ENCODE measurements at places on chromosomes 11 and 22. TPM values are rescaled to one million over a fixed set of nuclear protein-coding genes. Genes with fewer than 3 reads are reported as not detected.
A peak's percentile ranks its signal among the peaks of the same experiment; 100 is the strongest.

The MMP7 gene
- total RNA-seq, result not detected

The MRPL11 gene
- 72.4 TPM for total RNA-seq

GRCh38 chr22:36641902-36642640, 61.5 kb downstream of the CACNG2 start:
- H3K27me3 ChIP-seq, result peaks cover 11% of the 10 kb centered on the region
- no peak overlapping the region for H3K4me3 ChIP-seq
- no peaks in the 10 kb centered on the region for H3K36me3 ChIP-seq
- no peak for DNase-seq
- H3K4me1 ChIP-seq, result no peaks in the 10 kb centered on the region

DNA sequence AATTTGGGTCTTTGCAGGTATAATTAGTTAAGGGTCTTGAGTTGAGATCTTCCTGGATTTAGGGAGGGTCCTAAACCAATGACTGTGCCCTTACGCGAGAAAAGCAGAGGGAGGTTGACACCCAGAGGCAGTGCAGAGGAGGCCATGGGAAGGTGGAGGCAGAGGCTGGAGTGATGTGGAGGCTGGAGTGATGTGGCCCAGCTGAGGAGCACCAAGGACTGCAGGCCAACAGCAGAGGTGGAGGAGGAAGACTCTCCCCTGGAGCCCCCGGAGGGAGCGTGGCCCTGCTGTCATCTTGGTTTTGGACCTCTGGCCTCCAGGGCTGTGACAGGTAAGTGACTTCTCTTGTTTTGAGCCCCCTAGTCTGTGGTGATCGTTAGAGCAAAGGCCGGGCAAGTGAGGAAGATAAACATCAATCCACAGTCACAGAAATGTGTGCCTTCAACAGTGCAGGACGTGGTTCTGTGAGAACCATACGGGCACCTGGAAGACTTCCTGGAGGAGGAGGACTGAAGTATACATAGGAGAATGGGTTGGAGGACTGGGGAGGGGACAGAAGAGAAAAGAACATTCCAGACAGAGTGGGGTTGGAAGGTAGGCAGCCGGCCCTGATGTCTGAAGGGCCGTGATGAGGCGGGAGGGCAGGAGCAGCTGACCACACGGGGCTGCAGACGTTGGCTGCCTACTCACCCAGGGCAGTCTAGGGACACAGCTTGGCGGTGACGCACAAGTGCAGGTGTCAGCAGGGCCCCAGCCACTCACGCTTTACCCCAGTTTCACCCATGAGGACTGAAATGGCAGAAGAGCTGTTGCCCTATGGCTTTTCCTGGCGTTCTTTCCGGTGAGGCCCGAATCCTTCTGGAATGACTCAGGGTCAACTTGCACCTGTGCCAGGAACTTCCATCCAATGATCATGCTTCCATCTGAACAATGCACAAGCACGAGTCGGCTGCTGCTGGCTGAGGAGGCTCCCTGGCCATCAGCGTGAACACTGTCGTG, 270.2 kb downstream of the CTTN start:
- H3K4me3 ChIP-seq, result no peak overlapping the region
- no peaks in the 10 kb centered on the region for H3K4me1 ChIP-seq
- H3K36me3 ChIP-seq, result no peaks in the 10 kb centered on the region
- no peak for DNase-seq
- no peak overlapping the region for H3K27ac ChIP-seq
- H3K27me3 ChIP-seq, result peaks cover 4% of the 10 kb centered on the region

- H3K4me1 ChIP-seq, result peaks cover 4% of the 10 kb centered on the region
- no peak overlapping the region for H3K27ac ChIP-seq
- peak overlapping the region; percentile 40 for H3K4me3 ChIP-seq
- peak; percentile 14 for DNase-seq
- peaks cover 9% of the 10 kb centered on the region for H3K27me3 ChIP-seq
- H3K36me3 ChIP-seq, result no peaks in the 10 kb centered on the region
Observed at GRCh38 chr22:20267441-20268278, 458 bp downstream of the RTN4R start.

- peaks cover 29% of the 10 kb centered on the region for H3K36me3 ChIP-seq
- no peak for DNase-seq
- peak overlapping the region; percentile 93 for H3K27ac ChIP-seq
- peaks cover under 1% of the 10 kb centered on the region for H3K27me3 ChIP-seq
- peak overlapping the region; percentile 82 for H3K4me3 ChIP-seq
- peaks cover 55% of the 10 kb centered on the region for H3K4me1 ChIP-seq
Observed at GRCh38 chr22:17085277-17086181, 729 bp downstream of the IL17RA start.

The CCDC157 gene
- total RNA-seq, result 3.5 TPM

DNA sequence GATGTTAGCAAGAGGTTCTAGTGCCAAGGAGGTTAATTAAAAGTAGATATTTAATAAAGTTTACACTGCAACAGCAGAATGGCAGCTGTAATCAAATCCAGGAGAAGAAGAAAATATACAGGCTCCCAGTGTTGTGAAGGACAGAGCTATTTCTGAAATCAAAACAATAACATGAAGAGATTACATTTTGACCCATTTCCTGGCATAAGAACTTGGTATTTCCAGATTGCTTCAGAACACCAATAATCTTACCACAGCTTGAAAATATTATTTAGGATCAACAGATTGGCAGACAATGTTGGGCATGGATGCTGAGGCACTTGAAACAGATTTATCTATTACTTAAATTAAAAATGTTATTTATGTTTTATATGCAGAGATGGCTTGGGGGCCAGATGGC, 692.5 kb downstream of the KCNA4 start:
- no peak overlapping the region for H3K4me3 ChIP-seq
- H3K27ac ChIP-seq, result no peak overlapping the region
- H3K27me3 ChIP-seq, result no peaks in the 10 kb centered on the region
- no peaks in the 10 kb centered on the region for H3K4me1 ChIP-seq

DNA sequence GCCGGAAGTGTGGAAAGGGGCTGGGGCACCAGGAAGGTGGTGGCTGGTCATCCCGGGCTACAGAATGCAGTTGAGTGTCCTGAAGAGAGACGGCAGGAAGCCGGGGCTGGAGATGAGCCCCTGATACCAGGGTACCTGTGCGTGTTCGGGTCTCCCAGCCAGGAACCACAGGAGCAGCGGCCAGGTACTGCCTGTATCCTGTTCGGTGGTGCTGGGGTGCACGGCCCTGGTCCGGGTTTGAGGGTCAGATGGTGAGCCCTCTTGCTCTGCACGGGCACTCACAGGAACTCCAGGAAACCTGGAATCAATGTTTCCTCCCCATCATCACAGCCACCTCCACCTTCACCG, 253.1 kb upstream of the B3GAT1 start:
- H3K4me1 ChIP-seq, result no peaks in the 10 kb centered on the region
- H3K36me3 ChIP-seq, result no peaks in the 10 kb centered on the region
- H3K27me3 ChIP-seq, result no peaks in the 10 kb centered on the region
- no peak overlapping the region for H3K4me3 ChIP-seq

DNA sequence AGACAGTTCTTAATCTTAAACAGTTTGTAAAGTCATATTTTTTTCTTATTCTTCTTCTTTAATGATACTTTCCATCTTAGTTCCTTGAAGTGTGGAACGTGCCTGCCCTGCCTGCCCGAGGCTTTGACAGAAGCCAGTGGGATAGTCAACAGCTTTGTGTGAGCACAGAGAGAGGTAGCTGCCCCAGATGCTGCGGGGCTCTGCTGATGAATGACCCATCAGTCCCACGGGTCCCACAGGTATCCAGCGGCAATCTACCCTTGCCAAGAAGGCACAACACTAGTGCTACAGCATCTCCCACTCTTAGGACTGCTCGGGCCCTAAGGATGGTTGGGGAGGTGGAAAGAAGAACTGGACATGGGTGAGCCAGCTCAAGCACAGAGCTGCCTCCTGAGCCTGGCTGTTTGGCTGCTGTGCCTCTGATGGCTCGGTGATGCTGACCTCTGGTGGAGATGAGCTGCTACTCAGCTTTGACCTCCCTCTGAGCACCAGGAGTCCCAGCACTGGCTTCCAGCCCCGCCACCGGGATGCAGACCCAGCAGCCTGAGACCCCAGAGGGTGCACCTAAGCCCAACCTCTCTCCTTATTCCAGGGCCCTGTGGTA, 11.8 kb upstream of the APLNR start:
- peaks cover 16% of the 10 kb centered on the region for H3K27me3 ChIP-seq
- H3K27ac ChIP-seq, result no peak overlapping the region
- H3K36me3 ChIP-seq, result no peaks in the 10 kb centered on the region
- DNase-seq, result peak; percentile 15
- H3K4me3 ChIP-seq, result no peak overlapping the region

GRCh38 chr11:108852701-108853100, 187.8 kb downstream of the DDX10 start:
- peaks cover 32% of the 10 kb centered on the region for H3K4me1 ChIP-seq
- H3K4me3 ChIP-seq, result no peak overlapping the region
- H3K36me3 ChIP-seq, result peaks cover 7% of the 10 kb centered on the region
- H3K27me3 ChIP-seq, result no peaks in the 10 kb centered on the region

- H3K27ac ChIP-seq, result no peak overlapping the region
- H3K27me3 ChIP-seq, result peaks cover 34% of the 10 kb centered on the region
- H3K4me1 ChIP-seq, result no peaks in the 10 kb centered on the region
- no peak for DNase-seq
Observed at GRCh38 chr11:116503216-116504160, 269.3 kb downstream of the BUD13 start.

The HSPB2 gene
- total RNA-seq, result not detected

DNA sequence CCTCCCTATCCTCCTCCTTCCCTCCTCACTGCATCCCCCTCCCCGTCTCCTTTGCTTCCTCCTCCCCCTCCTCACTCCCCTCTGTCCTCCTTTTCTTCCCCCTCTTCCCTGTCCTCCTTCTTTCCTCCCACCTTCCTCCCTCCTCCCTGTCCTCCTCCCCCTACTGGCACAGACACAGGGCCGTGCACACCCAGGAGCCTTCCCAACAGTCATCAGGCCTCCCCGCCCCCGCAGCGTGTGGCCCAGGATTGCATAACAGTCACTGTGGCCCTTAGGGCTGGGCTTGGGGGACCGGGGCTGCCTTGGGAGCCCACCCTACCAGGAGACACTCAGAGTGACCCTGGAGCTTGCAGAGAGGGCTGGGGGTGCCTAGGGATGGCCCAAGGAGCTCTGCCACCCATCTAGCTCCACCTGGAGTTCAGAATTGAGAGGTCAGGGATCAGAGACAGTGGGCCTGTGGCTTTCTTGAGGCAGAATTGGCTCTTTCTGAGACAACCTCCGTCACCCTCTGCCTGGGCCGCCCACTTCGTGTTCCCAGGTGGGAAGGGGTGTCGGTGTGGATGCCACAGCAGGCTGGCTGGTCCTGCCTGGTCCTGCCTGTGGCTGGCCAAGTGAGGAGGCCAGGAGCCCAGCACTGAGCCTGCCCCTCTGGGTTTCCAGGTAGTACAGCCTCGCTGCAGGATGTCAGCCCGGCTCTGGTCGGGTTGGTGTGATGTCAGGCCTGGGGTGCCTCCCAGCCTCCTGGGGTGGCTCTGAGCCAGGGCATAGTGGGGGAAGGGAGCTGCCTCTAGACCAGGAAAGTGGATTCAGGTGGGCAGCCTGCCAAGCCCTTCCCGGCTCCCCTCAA, 1.6 kb downstream of the SPI1 start:
- H3K4me3 ChIP-seq, result no peak overlapping the region
- H3K27ac ChIP-seq, result no peak overlapping the region
- no peaks in the 10 kb centered on the region for H3K27me3 ChIP-seq
- H3K4me1 ChIP-seq, result peaks cover 6% of the 10 kb centered on the region
- no peak for DNase-seq
- no peaks in the 10 kb centered on the region for H3K36me3 ChIP-seq

GRCh38 chr22:38418589-38418988, 36.4 kb downstream of the KCNJ4 start:
- no peaks in the 10 kb centered on the region for H3K4me1 ChIP-seq
- no peaks in the 10 kb centered on the region for H3K36me3 ChIP-seq
- DNase-seq, result no peak

GRCh38 chr11:128505449-128506065, 81.8 kb downstream of the ETS1 start:
- H3K27me3 ChIP-seq, result no peaks in the 10 kb centered on the region
- H3K4me1 ChIP-seq, result peaks cover 97% of the 10 kb centered on the region
- H3K36me3 ChIP-seq, result peaks cover 93% of the 10 kb centered on the region
- H3K4me3 ChIP-seq, result peak overlapping the region; percentile 71
- peak overlapping the region; percentile 89 for H3K27ac ChIP-seq

The RASSF10 gene
- total RNA-seq, result not detected

The NUP160 gene
- 66.3 TPM for total RNA-seq

DNA sequence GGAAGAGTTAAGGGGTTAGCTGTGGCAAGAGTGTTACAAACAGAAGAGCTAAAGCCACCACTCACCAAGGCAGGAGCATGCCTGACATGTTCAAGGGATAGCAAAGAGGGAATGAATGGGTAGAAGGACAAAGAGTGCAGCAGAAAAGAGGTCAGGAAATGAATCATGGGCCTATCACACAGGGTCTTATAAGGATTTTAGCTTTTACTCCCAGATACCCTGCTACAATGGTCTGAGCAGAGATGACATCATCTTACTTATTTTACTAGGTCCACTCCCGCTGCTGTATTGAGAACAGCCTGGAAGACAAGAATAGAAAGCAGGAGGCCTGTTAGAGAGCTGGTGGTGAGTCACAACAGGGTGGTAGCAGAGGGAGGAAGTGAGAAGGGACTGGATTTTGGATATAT, 9.8 kb downstream of the TRAF6 start:
- H3K36me3 ChIP-seq, result peaks cover 24% of the 10 kb centered on the region
- peaks cover 24% of the 10 kb centered on the region for H3K4me1 ChIP-seq
- H3K27ac ChIP-seq, result peak overlapping the region; percentile 6
- DNase-seq, result no peak
- H3K27me3 ChIP-seq, result no peaks in the 10 kb centered on the region

- H3K27me3 ChIP-seq, result no peaks in the 10 kb centered on the region
- peaks cover 51% of the 10 kb centered on the region for H3K4me1 ChIP-seq
- peaks cover 59% of the 10 kb centered on the region for H3K36me3 ChIP-seq
- peak; percentile 30 for DNase-seq
- peak overlapping the region; percentile 89 for H3K27ac ChIP-seq
Observed at GRCh38 chr22:20524004-20524481, 16.6 kb downstream of the MED15 start.

The C11orf42 gene
- not detected for total RNA-seq

- no peak overlapping the region for H3K27ac ChIP-seq
- H3K36me3 ChIP-seq, result peaks cover 48% of the 10 kb centered on the region
- no peak overlapping the region for H3K4me3 ChIP-seq
- H3K27me3 ChIP-seq, result no peaks in the 10 kb centered on the region
Observed at GRCh38 chr22:19048531-19048930, 73.7 kb downstream of the DGCR2 start.

GRCh38 chr11:1567052-1567720, 4.9 kb downstream of the DUSP8 start:
- H3K27me3 ChIP-seq, result peaks cover 13% of the 10 kb centered on the region
- no peak for DNase-seq

- DNase-seq, result no peak
- H3K36me3 ChIP-seq, result no peaks in the 10 kb centered on the region
- no peak overlapping the region for H3K4me3 ChIP-seq
- H3K4me1 ChIP-seq, result no peaks in the 10 kb centered on the region
- H3K27ac ChIP-seq, result no peak overlapping the region
- peaks cover 4% of the 10 kb centered on the region for H3K27me3 ChIP-seq
Observed at GRCh38 chr11:46857666-46858065, 11.6 kb upstream of the CKAP5 start.

The CADM1 gene
- 0.92 TPM for total RNA-seq

DNA sequence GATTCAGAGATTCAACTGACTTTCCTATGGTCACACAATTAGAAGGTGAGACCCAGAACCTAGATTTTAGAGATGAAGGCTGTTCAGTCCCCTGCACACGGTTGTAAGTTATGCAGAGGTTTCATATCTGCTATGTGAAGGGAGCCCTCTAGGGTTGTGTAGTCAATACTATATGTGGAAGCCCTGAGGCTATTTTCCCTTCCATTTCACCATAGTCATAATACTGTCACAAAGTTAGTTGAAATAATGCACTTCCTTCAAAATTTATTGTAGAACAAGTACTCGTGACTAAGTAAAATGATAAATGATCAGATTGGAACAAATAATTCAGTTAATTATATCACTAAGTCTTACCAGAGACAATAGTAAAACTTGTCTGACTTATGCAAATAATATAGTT, 48.8 kb downstream of the ENDOD1 start:
- H3K27me3 ChIP-seq, result peaks cover 11% of the 10 kb centered on the region
- DNase-seq, result no peak
- no peak overlapping the region for H3K4me3 ChIP-seq
- H3K36me3 ChIP-seq, result peaks cover 2% of the 10 kb centered on the region
- H3K4me1 ChIP-seq, result peaks cover 9% of the 10 kb centered on the region
- no peak overlapping the region for H3K27ac ChIP-seq

The CEP57 gene
- total RNA-seq, result 67.7 TPM
